ENCODE measurements at places on chromosomes 12 and 14.
A peak's percentile ranks its signal among the peaks of the same experiment; 100 is the strongest.

- DNase-seq, result no peak
Observed at GRCh38 chr14:23445773-23446172, 10.3 kb upstream of the MYH7 start.

DNA sequence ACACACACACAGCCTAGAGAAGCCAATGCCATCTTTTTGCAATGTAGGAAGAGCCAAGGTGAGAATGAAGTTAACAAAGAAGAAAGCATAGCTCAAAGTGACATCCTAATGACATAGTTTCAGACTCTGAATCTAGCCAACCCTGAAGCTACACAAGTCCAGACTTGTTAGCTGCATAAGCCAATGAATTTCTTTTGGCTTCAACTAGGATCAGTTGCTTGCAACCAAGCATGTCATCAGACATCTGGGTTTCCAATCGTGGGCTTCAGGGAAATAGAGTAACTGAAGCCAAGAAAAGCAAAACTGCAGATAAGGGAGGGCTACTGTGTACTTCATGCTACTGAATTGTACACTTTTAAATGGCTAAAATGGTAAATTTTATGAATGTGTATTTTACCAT, 4.4 kb upstream of the GPHN start:
- no peak for DNase-seq

DNA sequence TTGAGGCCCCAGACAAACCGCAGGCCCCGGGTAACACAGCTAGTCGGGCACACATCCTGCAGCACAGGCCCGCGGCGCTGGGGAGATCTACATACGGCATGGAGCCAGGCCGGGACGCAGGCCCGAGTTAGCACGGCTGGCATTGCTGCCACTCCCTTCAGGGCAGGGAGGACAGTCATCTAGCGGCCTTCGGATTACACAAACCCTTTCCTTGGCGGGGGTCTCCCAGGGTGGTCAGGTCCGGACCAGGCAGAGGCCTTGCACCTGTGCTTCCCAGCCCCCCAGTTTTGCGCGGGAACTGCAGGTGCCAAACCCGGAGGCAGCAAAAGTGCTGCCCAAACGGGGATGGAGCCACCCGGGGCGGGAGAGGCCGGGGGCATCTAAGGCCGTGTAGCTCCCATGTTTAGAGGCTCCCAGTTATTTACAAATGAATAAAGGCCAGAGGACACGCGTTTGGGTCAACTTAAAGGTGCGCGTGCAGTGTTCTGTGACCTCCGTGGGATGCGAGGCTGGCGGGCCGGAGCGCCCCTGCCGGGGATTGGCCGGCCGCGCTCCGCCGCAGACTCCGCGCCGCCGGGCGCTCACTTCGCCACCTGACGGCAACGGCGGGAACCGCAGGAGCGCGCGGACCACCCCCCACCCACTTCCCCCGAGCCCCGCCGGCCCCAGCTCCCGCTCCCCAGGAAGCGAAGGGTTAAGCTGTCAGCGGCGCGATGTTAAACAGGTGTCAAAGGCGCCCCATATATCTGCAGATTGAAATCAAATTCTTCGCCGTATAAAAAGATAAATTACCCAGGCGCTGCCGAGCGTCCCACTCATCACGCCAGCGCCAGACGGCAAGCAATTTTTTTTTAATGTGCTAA, 18.1 kb downstream of the VSX2 start:
- DNase-seq, result peak; percentile 91

- no peak for DNase-seq
Observed at GRCh38 chr14:26773906-26774593, 176.2 kb upstream of the NOVA1 start.

- DNase-seq, result no peak
Observed at GRCh38 chr14:89845346-89845745, 109.2 kb downstream of the EFCAB11 start.

- DNase-seq, result no peak
Observed at GRCh38 chr12:113837084-113837483, 129.0 kb downstream of the RBM19 start.

DNA sequence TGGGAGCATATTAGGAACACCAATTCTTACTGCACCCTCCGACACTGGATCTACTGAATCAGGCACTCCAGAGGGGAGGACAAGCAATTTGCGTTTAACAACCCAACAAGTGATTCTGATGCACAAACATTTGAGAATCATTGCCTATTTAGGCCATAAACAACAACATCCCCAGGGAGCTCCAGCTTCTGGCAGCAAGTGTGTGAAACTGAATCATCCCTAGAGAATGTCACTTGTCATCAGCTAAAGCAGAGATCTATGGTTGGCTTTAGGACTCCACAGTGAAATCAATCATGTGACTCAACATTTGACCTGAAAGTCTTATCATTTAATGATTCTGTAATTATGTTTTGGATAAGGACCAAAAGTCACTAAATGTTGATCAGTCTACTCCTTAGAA, 505.0 kb upstream of the FLRT2 start:
- DNase-seq, result no peak

- DNase-seq, result no peak
Observed at GRCh38 chr14:91021991-91022621, 38.3 kb downstream of the RPS6KA5 start.

DNA sequence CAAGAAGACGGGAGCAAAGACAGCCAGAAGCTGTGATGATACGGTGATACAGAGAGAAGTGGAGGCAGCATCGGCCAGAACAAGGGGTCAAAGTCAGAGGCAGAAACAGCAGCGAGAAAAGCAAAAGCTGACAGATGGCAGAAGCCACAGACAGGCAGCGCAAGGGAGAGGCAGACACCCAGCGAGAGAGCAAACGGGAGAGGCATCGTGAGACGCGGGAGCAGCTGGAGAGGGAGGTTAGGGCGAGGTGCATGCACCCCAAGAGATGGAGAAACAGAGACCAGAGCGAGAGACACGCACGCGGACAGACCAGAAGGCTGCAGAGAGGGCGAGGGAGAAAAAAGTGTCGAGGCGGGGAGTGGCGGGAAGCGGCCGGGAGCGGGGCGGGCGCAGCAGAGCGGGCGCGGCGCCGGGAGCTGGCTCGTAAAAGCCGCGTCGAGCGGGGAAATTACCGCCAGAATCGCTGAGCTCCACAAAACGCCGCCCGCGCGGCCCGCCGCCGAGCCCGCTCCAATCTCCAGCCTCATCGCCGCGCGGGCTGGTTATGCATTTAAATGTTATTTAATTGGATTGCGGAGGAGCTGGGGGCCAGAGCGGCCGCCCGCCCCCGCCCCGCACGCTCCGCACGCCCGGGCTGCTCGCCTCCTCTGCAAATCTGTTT, 15.6 kb downstream of the SMUG1 start:
- peak; percentile 52 for DNase-seq

GRCh38 chr14:95503365-95504134, 12.9 kb downstream of the SYNE3 start:
- DNase-seq, result no peak

GRCh38 chr12:67659292-67659691, 10.7 kb downstream of the DYRK2 start:
- no peak for DNase-seq

DNA sequence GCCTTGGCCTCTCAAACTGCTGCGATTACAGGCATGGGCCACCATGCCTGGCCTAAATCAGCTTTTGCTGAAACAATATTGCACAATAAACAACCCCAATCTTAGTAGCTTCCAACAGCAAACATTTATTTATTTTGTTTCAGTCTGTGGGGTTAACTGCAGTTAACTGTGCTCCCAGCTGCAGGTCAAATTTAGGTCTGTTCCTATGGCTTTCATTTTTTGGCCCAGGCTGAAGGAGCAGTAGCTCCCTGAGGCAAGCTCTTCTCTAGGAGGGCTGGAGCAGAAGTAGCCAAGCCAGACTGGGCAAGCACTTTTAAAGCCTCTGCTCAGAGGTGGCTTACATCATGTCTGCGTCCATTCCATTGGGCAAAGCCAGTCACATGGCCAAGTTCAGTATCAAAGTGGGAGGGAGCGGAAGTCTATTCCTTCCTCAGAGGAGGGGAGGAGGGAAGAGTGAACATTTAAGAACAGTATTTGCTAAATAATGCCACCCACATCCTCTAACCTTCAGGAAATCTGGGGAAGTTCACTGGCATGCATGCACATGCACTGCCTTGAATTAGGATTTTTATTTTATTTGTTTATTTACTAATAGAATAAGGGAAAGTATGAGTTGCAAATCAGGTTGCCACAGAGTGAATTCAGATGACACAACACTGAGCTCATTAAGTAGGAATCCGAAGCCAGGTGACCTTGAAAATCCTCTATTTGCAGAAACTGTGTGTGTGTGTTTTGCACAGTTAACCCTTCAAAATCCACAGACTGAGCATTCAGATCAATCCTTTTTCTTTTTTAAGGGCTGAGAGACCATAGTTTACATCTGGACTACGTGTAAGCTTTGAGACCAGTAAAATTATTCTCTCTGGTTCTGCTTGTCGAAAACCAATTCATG, 122.0 kb upstream of the SEL1L start:
- no peak for DNase-seq

GRCh38 chr12:304805-305204, 42.2 kb upstream of the SLC6A13 start:
- peak; percentile 11 for DNase-seq

GRCh38 chr14:59358102-59358501, 107.1 kb downstream of the GPR135 start:
- no peak for DNase-seq

GRCh38 chr12:124544311-124544970, 23.0 kb downstream of the NCOR2 start:
- peak; percentile 67 for DNase-seq

GRCh38 chr12:95224202-95225170, 6.9 kb downstream of the VEZT start:
- DNase-seq, result no peak

DNA sequence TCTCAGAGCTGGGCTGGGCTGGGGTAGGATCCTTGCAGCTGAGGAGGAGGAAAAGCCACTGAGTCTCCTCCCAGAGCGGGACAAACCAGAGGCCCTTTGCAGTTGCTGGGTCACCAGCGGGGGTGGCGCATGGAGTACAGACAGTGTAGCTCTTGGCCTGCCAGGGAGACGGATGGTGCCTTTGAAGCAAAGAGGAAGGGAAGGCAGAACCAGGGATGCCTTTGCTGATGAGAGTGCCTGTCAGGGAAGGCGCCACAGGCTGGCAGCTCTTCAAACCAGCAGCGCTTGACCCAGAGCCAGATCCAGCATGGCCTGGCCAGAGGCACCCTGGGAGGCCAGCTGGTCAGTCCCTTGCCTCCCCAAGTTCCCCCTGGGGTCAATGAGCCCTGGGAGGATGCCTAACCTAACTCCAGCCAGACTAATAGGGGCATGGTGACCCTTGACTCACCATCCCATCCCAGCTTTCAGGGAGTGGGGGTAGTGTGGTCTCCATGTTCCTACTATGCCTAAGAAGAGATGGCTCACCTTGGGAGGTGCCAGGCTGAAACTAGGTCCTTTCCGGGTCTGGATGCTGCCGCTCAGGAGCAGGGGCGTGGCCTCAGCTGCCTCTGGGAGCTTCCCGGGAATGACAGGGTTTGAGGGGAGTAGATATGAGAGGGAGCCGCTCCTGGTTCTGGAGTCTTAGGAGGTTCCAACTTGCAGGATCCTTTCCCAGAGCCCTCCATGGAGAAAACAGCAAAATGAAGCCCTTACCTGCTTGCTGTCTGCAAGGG, 19.8 kb downstream of the VASH1 start:
- no peak for DNase-seq

DNA sequence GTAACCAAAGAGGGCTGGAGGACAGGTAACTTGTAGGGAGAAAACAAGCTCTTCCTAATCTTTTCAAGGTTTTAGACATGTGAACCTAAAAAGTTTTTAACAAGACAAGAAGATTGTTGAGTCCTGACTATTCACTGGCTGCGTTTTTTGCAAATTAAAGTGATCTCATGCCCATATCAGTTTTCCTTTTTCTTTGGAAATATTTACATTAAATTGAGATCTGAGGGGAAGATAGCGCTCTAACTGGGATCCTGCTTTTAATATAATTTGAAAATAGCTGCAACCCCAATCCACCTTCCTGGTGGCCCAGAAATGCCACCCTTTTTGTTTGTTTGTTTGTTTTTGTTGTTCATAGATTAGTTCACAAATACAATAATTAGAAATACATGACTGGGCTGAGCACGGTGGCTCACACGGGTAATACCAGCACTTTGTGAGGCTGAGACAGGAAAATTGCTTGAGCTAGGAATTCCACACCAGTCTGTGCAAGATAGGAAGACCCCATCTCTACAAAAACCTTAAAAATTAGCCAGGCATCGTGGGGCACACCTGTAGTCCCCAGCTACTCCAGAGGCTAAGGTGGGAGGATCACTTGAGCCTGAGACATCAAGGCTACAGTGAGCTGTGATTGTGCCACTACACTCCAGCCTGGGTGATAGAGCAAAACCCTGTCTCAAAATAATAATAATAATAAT, 2.4 kb upstream of the SSTR1 start:
- DNase-seq, result no peak

- no peak for DNase-seq
Observed at GRCh38 chr12:115661112-115661511, 616.4 kb downstream of the MED13L start.

- DNase-seq, result no peak
Observed at GRCh38 chr14:31241450-31242114, 34.0 kb upstream of the HECTD1 start.

DNA sequence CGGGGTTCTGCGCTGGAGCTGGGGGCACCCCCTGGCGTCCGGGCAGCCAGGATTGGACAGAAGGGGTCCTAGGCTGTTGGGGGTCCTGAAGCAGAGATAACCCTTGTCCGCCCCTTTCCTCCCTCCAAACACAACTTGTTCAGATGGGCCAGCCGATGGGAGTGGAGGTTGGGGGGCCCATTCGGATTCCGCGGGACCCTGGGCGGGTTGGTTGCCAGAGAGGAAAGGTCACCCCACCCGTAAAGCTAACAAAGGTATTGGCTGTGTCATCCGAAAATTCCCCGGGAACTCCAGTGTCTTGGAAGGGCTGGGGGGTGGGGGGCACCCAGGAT, 1.3 kb downstream of the FAM222A start:
- peak; percentile 55 for DNase-seq

- peak; percentile 31 for DNase-seq
Observed at GRCh38 chr14:23559010-23559925, 3.2 kb downstream of the THTPA start.

- no peak for DNase-seq
Observed at GRCh38 chr14:20197459-20197858, 6.8 kb downstream of the OR11G2 start.

DNA sequence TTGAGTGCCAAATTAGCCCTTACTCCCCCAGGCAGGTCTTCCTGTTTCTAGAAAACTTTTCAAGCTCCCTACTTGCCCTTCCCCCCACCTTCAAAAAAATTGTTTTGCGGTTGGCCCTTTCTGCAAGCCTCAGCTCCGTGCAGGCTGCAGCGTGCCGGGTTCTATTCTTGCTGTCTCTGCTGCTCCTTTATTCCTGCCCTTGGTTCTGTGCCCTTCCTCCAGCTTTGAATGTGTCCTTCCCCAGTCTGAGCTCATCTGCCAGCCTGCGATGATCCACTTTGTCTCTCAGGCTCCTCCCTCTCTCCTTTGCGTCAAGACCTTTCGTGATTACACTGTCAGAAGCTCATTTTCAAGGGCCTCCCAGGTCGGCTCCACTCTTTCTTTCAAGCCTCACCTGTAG, 98.6 kb downstream of the IRF2BPL start:
- no peak for DNase-seq

DNA sequence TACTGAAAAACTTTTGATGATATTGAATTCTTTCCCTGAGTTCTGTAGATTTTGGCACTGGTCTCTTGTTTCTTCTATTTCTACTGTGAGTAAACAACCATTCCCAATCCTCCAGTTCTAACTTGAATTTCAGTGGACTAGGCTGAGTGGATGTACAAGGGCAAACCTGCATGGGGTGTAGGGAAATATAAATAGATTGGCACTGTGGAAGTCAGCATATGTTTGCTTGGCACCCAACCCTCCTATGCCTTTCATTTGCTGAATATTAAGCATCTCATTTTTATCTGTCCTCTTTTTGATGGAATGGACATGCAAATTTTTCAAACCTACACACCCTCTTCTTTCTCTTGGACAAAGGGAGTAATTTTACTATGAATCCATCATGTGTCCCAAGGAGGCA, 828.3 kb downstream of the DIO2 start:
- no peak for DNase-seq

GRCh38 chr12:25269701-25270100, 19.0 kb upstream of the KRAS start:
- DNase-seq, result no peak

Measured in NCI-H524 (cell line).